ENCODE measurements at places on chromosomes 7 and 10.

DNA sequence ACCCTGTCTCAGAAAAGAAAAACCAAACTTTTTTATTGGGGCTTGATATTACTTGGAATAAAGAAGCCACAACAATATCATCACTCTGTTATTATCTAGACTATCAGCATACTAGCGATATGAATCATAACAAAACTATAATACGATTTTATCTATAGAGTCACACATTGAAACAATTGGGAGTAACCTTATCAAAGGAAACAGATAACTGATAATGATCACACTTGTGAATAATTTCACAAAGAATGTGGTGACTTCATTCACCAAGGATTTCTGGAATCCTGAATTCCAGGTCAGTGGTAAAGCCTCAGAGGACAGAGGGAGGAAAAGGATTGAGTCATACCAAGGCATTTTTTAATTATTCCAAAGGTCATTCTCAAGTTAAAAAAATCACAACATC, 32.1 kb upstream of the NMT2 start:
- DNase-seq, result no peak

GRCh38 chr10:83968052-83968451, 171.3 kb upstream of the GHITM start:
- no peak for DNase-seq

DNA sequence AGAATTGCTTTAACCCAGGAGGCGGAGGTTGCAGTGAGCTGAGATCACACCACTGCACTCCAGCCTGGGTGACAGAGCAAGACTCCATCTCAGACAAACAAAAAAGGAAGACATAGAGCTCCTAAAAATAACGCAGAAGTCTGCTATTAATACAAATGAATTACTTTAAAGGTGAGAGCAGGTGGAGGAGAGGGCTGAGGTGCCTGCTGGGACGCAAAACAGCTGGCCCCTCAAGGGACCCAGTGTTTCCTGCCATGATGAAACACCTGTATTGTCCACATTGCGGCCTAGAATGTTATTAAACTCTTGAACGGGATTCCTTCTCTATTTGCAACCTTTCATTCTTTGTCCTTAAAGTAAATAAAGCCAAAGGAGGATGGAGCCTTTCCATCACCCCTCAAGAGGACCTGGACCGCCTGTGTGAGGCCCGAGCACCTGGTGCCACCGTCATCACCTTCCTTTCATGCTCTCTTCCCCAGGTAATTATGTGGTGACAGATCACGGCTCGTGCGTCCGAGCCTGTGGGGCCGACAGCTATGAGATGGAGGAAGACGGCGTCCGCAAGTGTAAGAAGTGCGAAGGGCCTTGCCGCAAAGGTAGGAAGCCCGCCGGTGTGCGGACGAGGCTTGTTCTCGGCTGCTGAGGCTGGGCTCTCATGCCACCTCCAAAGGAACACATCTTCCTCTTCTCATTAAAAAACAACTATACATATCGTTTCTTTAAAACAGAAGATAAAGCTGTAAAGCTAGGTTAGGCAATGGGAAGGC, 136.7 kb downstream of the EGFR start:
- DNase-seq, result no peak

DNA sequence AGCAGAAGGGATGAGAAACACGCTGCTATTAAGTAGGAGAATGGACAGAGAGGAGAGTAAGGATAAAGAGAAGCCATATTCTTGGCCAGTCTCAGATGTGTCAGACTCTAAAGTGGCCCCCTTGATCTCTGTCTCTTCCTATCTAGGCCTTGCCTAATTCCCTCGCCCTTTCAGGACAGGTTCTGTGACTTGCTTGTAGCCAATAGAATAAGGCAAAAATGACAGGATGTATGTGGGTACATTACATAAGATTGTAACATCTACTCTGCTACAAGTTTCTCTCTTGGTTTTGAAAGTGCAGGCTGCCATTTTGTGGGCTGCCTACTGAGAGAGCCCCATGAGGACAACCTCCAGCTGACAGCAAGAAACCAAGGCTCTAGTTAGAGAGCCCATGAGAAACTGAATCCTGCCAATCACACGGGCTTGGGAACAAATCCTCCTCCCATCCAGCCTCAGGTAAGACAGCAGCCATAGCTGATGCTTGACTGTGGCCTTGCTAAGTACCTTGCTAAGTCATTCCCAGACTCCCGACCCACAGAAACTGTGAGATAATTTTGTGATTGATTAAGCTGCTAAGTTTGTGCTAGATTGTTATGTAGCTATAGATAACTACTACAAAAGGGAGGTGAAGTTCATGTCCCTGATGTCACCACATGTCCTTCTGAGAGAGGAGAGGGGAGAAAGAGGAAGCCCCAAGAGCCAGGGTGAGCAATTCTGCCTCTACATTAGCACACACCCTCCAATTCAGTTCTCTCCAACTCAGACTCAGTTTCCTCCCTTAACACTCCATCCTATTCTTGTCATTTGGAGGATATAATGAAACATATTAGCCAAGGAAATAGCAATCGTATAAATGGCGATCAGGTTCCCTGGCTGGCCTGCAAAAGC, 185.5 kb downstream of the SGMS1 start:
- no peak for DNase-seq

DNA sequence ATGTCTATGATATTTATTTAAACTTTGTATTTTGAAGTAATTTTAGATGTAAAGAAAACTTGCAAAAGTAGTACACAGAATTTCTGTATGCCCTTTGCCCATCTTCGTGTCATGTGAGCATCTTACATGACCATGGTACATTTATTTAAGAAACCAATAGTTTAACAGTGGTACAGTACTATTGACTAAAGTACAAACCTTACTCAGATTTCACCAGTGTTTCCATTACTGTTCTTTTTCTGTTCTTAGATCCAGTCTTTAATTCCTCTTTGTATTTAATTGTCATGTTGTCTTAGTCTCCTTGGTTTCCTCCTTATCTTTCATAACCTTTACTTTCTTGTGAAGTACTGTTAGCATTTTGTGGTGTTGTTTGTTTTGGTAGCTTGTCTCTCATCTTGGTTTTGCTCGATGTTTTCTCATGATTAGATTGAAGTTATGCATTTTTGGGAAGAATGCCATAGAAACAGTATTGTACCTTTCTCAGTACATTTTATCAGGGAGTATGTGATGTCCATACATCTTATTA, 24.1 kb downstream of the TAX1BP1 start:
- DNase-seq, result no peak

- DNase-seq, result no peak
Observed at GRCh38 chr7:55477781-55478374, 94.4 kb downstream of the VOPP1 start.

- no peak for DNase-seq
Observed at GRCh38 chr10:66627156-66627555, 298.7 kb upstream of the LRRTM3 start.

DNA sequence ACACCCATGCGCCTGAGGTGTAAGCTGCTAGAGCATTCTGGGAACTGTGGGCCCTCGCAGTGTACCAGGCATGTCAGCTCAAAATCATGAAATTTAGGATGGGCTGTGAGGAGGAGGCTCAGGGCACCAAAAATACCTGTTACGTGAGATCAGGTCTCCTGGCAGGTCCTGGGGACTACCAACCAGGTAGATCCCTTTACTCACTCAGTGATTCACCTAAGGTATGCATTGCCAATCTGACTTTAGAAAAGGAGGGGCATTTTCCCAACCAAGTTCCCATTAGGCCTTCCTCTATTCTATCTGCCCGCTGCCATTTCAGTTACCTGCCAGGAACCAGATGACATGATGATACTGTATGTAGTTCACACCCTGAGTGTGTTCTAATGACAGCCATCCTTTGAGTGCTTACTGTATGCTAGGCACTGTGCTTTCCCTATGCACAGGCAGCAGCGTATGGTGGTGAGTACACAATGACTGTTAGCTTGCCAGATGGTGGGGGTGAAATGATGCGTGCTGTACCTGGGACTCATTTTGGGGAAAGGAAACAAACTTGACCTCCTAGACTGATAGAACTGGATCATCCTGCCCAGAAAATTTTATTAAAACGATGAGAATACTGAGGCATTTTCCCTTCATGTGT, 62.0 kb downstream of the CFAP58 start:
- no peak for DNase-seq

DNA sequence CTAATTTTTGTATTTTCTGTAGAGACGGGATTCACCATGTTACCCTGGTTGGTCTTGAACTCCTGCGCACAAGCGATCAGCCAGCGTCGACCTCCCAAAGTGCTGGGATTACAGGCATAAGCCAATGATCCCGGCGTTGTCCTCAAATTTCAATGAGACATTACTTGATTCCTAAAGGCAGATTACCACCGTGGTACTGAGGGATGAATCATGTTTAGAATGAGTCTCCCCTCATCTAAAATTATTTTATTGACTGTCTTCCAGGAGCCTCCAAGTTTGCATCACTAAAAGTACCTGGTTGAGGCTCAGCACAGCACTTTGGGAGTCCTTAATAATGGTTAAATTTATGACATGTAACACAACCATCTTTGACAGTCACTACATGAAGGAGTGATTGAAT, 142.2 kb upstream of the AKR1E2 start:
- no peak for DNase-seq

DNA sequence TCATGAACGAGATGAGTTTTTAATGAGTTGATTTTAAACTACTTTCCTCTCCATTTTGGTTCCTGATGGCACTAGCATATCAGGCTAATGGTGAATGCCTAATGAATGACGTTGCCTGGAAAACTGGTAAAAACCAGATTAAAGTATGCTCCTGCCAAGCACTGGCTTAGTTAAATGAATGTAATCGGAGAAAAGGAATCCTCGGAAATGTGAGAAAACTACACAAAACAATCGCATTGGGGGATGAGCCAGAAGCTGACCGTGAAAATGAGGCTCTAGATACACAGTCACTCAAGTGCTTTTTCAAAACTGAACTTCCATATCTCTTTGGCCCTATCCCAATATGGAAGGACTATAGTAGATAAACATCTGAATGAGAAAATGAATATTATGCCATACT, 153.8 kb upstream of the COL1A2 start:
- no peak for DNase-seq

- DNase-seq, result peak; percentile 11
Observed at GRCh38 chr7:134140889-134141867, 14.0 kb downstream of the LRGUK start.

- DNase-seq, result no peak
Observed at GRCh38 chr10:86387178-86387794, 20.7 kb upstream of the GRID1 start.

DNA sequence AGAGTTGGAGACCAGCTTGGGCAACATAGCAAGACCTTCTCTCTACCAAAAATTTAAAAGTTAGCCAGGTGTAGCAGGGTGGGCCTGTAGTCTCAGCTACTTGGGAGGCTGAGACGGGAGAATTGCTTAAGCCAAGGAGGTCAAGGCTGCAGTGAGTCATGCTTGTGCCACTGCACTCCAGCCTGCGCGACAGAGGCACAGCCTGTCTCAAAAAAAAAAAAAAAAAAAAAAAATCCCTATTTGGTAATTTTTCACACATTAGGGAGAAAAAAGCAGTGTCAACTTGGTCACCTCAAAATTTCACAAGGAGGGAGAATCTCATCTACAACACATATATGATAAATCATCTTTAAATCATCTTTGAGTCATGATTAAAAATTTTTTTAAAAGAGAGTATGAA, 6.4 kb upstream of the ZNF398 start:
- DNase-seq, result no peak

- DNase-seq, result no peak
Observed at GRCh38 chr10:109773288-109774120, 149.8 kb downstream of the XPNPEP1 start.

GRCh38 chr10:80453842-80454512, at the start of gene TSPAN14:
Gene TSPAN14, plus strand, starts transcription at chr10:80454310. Its CDS starts 34,924 bp downstream, at chr10:80489234.
- DNase-seq, result no peak

DNA sequence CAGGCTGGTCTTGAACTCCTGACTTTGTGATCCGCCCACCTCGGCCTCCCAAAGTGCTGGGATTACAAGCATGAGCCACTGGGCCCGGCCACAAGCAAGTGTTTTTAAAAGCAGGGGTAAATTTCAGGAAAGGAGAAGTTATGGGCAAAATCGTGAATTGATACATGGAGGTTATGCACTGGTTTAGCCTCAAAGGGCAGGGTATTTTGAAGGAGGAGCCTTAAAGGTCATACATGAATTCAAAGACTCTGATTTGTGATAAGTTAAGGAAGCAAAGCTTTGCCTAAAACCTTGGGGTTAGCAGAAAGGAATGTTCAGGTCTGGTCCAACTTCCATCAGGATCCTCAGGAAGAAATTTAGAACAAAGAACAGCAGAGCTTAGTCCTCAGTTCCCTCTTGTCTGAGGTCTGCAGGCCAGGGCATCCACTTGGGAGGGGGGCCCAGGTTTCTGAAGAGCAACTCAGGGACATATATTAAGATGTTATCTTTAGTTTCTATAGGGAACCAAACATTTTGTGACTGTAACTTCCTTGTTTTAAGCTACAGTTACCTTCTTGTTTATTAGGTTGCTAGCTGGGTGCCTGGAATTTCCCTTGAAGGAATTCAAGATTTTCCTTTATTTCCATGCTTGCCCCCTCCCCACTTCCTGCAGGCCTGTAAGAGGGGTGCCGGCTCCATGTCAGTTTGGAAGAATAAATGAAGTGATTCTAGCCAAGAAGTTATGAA, 2.8 kb upstream of the REPIN1 start:
- no peak for DNase-seq

DNA sequence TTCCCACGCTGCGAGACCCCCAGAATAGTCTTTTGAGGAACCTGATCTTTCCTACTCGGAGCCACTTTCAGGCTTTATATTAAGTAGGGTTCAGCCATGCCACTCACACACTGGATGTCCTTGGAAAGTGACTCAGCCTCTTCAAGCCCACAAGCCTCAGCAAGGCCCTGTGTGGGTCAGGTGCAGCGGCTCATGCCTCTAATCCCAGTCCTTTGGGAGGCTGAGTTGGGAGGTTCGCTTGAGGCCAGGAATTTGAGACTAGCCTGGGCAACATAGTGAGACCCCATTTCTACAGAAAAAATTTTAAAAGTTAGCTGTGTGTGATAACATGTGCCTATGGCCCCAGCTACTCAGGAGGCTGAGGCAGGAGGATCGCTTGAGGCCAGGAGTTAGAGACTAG, 119.7 kb upstream of the TNRC18 start:
- DNase-seq, result no peak

DNA sequence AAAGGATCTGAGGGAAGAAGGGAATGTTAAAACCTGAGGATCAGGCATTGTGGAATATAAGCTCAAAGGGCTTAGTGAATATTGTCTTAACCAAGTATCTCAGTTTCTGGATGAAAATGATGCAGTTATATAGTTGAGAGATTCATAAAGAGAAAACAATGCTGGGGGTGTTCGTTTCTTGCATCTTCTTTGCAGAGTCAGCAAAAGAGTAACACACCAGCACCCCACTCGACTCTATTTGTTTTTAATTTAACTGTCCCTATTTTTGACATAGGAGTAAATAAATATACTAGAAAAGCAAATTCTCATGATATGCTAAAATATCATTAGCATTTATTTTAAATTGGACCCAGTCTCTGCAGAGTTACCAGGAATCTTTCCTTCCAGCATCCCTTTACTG, 7.6 kb upstream of the OIT3 start:
- no peak for DNase-seq

GRCh38 chr7:44914992-44915607, 29.8 kb upstream of the PURB start:
- no peak for DNase-seq

GRCh38 chr10:52129410-52130178, 184.5 kb upstream of the DKK1 start:
- DNase-seq, result no peak

Measured in hypothalamus (tissue), 51 donors.